ENCODE measurements at places on chromosomes 7 and 10. TPM values are rescaled to one million over a fixed set of nuclear protein-coding genes. Genes with fewer than 3 reads are reported as not detected.

DNA sequence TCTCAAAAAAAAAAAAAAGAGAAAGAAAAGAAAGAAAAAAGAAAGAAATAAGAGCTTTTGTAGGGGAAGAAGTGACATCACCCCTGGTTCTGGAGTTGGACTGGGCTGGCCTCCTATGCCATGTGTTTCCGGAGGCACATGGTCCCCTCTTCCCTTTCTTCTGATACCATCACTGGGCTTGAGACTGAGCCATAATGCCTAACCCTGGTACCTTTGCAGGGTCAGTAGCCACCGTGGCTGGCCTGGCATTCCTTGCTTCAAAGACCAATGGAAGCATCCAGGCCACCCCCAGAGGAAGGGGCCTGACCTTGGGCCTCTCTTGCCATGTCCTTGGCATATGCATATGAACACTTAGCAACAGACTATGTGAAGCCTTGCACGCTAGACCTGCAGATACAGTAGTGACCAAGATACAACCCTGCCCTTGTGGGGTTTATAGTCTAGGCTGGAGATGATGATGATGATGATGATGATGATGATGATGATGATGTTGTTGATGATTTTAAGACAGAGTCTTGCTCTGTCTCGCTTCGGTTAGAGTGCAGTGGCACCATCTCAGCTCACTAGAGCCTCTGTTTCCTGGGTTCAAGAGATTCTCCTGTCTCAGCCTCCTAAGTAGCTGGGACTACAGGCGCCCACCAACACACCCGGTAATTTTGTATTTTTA, 31.8 kb downstream of the SUFU start:
- H3K27ac ChIP-seq, result no peak overlapping the region
- H3K27me3 ChIP-seq, result no peaks in the 10 kb centered on the region
- no peak for DNase-seq

- no peaks in the 10 kb centered on the region for H3K27me3 ChIP-seq
- no peak overlapping the region for H3K4me3 ChIP-seq
- no peak overlapping the region for H3K27ac ChIP-seq
- no peaks in the 10 kb centered on the region for H3K4me1 ChIP-seq
Observed at GRCh38 chr10:114996542-114996941, 58.5 kb downstream of the TRUB1 start.

GRCh38 chr7:123538189-123538714, 3.9 kb upstream of the IQUB start:
- H3K27ac ChIP-seq, result no peak overlapping the region
- no peak for DNase-seq
- no peaks in the 10 kb centered on the region for H3K36me3 ChIP-seq
- no peaks in the 10 kb centered on the region for H3K4me1 ChIP-seq
- H3K27me3 ChIP-seq, result no peaks in the 10 kb centered on the region

DNA sequence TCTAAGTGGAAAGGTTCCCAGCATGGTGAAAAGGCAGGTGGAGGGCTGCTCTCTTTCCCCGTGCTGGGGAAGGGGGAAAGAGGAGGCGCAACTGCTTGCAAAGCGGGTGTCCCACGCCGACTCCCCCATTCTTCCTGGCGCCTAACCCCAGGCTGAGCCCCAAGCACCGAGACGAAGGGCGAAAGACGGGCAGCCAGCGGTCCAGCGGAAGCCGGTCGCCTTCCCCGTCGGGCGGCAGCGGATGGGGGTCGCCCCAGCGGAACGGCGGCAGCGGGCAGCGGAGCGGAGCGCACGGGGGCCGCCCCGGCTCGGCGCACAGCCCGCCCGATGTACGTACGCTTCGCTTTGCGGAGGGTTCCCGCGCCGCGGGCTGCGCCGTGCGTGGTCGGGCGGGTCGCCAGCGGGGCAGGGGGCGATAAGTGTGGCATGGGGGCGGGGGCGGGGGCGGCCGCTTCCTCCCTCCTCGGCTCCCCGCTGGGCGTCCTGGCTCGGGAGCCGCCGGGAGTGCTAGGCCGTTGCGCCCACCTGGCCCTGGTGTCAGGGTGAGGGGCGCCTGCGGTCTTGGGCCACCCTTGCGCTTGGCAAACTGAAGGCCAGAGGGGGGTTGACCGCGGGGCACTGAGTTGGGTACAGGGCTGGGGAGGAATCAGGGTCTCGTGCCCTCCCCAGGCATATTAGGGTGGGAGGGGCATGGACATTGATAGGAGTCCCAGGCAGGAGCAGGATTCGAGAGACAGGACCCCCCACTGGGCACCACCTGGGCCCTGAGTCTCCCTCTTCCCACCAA, 35.2 kb upstream of the HSPB1 start:
- no peaks in the 10 kb centered on the region for H3K4me1 ChIP-seq
- H3K27ac ChIP-seq, result no peak overlapping the region

DNA sequence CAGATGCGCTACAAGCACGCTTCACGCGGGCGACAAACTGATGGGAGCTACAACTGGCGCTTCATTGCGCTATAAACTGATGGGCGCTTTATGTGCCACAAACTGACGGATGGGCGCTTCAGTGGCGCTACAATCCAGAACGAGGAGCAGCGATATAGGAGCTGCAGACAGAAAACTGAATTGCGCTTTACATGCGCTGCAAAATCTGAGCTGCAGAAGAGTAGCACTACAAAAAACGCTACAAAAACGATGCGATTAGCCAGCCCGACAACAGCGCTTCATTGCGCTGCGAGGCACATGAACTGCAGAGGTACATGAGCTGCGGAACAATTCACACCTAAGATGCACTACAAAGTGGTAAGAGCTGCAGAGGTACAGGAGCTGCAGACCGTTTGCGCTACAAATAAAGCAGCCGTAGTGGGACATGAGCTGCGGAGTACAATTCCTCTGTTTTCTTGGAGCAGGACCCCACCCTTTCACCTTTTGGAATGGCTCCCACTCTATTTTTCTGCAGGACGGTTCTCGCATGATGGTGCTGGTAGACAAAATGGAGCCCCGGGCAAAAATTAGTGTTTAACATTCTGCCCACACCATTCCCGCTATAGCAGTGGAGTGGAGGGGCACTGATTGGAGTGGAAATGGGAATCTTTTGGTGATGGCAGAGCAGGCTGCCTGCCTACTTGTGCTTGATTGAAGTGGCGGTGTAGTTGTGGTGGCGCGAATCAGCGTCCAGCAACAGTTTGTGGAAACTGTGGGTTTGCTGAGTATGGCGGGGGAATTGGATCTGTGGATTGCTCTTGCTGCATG, 1.2 kb upstream of the SGCE start:
- H3K4me3 ChIP-seq, result peak overlapping the region; percentile 75
- H3K27me3 ChIP-seq, result no peaks in the 10 kb centered on the region
- H3K36me3 ChIP-seq, result no peaks in the 10 kb centered on the region
- peak overlapping the region; percentile 62 for H3K27ac ChIP-seq

DNA sequence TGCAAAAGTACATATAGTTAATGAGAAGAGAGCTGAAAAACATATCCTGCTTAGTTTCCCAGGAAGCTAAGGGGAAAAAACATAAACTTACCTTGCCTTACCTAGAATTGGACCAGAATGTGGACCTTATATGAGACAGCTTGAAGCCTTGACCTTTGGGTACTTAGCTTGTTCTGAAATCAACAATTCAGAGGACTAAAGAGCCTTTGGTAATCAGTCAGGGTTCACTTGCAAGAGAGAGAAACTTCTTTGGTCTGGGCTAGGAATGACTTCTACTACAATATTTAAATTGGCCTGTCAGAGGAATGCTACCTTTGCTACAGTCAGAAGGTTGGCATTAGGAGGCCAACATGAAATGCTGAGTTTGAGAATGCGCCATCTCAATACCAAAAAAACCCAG, 24.9 kb downstream of the SAMD8 start:
- no peaks in the 10 kb centered on the region for H3K36me3 ChIP-seq
- DNase-seq, result no peak
- no peaks in the 10 kb centered on the region for H3K4me1 ChIP-seq
- no peak overlapping the region for H3K4me3 ChIP-seq

DNA sequence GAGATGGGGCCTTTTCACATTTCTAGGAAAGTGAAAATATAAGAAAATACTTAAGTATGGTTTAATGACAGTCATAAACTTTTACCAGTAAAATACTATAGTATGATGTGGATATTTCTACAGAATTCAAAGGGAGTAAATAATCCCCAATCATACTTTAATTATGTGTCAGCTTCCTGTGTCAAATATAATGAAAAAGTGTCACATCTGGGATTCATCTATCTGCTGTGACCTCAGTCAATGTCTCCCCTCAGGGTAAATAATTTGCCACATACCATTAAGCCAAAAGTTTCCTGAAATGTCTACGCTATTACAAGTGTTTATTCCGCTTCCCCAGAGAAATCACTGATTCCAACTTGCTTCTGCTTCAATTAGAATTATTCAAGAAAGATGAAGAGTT, 110.5 kb downstream of the ITGA8 start:
- H3K4me1 ChIP-seq, result no peaks in the 10 kb centered on the region
- no peak overlapping the region for H3K4me3 ChIP-seq
- no peaks in the 10 kb centered on the region for H3K27me3 ChIP-seq
- DNase-seq, result no peak
- no peaks in the 10 kb centered on the region for H3K36me3 ChIP-seq

DNA sequence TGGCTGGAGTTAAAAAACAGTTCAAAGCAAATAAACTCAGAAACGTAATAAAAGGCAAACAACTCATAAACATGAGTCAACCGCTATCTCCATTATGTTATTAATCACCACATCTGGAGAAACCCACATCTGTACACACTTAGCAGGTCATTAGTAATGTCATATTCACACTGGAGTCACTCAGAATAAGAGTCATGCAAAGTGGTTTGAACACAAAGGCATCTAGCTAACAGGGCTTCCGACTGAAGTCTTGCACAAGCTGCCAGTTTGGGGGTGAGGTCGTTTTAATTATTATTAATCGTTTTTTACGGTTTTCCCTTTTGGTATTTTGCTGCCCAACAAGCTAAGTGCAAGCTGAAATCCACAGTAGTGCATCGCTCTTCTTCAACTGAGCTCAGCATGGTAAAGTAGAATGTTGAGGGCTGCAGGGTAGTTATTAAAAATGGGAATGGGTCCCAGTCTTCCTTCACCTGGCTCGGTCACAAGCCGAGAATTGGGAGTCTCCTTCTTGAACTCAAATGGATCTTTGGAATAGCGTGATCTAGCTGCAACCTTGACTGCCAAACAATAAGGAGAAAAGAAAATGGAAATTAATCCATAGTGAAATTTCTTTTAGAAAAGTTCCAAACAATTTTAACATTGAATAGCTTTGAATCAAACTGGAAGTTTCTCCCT, 663.5 kb downstream of the KCNMA1 start:
- no peaks in the 10 kb centered on the region for H3K27me3 ChIP-seq
- H3K27ac ChIP-seq, result no peak overlapping the region
- no peak overlapping the region for H3K4me3 ChIP-seq
- no peaks in the 10 kb centered on the region for H3K4me1 ChIP-seq

GRCh38 chr7:44157116-44158080, 16.3 kb upstream of the MYL7 start:
- no peaks in the 10 kb centered on the region for H3K4me1 ChIP-seq
- H3K4me3 ChIP-seq, result no peak overlapping the region

GRCh38 chr7:82444220-82444909, 788 bp upstream of the CACNA2D1 start:
- no peak for DNase-seq
- H3K4me3 ChIP-seq, result peak overlapping the region; percentile 79
- no peaks in the 10 kb centered on the region for H3K36me3 ChIP-seq
- H3K4me1 ChIP-seq, result no peaks in the 10 kb centered on the region
- H3K27me3 ChIP-seq, result no peaks in the 10 kb centered on the region
- peak overlapping the region; percentile 88 for H3K27ac ChIP-seq

DNA sequence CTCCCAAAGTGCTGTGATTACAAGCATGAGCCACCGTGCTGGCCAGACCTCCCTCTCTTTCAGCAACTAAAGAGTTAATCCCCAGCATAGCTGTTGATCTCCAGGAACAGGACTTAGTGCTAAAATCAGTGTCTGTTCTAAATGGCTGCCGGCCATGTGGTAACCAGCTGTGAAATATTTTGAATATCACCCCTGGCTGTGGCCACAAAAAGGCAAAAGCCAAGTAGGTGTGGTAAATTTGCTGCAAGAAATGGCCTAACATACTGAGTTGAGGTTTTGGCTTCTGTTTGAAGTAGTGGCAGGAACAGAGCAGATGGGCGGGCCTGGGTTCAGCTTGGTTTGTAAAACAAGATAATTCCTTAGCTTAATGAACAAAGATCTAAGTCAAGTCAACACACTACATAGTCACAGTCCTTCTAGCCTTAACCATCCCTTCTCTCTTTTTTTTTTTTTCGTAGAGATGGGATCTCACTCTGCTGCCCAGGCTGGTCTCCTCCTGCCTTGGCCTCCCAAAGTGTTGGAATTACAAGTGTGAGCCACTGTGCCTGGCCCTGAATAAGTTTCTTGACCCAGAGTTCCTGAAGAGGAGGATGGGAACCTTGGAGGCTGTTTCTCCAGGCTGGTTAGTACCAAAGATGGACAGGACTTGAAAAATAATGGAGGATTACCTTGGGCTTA, 22.7 kb upstream of the AGFG2 start:
- H3K4me1 ChIP-seq, result no peaks in the 10 kb centered on the region
- H3K36me3 ChIP-seq, result no peaks in the 10 kb centered on the region
- H3K4me3 ChIP-seq, result no peak overlapping the region
- DNase-seq, result peak; percentile 60

DNA sequence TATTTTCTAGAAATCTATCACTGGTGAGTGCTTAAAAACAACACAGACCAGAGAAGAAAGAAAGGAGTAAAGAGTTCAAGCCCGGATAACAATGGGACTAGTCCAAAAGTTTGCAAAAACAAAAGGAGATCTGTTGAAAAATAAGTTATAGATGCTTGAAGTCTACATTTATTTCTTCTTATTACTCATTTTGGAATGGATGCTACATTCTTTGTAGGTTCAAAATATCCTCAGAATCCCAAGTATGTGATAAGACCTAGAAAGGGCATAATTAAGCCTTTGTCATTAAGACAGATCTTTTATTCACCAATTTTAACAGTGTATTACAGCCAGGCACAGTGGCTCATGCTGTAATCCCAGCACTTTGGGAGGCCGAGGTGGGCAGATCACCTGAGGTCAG, 42.7 kb upstream of the ITGB8 start:
- H3K27me3 ChIP-seq, result no peaks in the 10 kb centered on the region
- no peak overlapping the region for H3K27ac ChIP-seq
- no peaks in the 10 kb centered on the region for H3K4me1 ChIP-seq
- no peak overlapping the region for H3K4me3 ChIP-seq

DNA sequence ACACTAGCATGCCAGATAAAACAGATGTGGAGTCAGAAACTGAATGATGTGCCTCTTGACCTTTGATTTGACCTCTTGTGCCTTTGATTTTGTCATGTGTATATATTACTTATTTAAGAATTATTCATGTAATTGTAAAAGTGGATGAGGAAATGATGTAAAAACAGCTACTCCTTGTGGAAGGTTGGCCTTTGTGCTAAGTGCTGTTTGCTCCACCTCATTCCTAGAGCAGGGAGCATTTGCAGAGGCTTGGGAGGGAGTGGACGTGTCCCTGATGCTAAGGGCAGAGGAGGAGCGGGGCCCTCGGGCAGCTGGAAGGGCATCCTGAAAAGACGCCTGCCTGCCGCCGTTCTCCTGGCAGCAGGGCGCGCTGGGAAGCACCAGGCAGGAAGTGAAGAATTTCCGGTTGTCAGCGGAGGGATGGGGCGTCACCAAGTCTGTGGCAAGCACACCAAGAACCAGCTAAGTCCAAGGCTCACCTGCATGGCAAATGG, 197.6 kb upstream of the ZNF32 start:
- H3K27me3 ChIP-seq, result no peaks in the 10 kb centered on the region
- H3K4me3 ChIP-seq, result no peak overlapping the region
- H3K27ac ChIP-seq, result peak overlapping the region; percentile 26
- DNase-seq, result peak; percentile 63

GRCh38 chr10:83542774-83543411, 596.4 kb upstream of the GHITM start:
- no peak overlapping the region for H3K4me3 ChIP-seq
- H3K4me1 ChIP-seq, result no peaks in the 10 kb centered on the region
- peak overlapping the region; percentile 46 for H3K27ac ChIP-seq
- no peaks in the 10 kb centered on the region for H3K27me3 ChIP-seq

FANK1 gene
- 0.44 TPM for total RNA-seq

All from right atrium auricular region (tissue), 2 donors.